Stimulated activated CD4-positive, alpha-beta T cell treated with anti-CD3 and anti-CD28 coated beads, Interleukin-1b, Interleukin-23, amount 100 ng/mL, for 24 hours (primary cell): ENCODE measurements at places on chromosomes 11 and 22.
A peak's percentile ranks its signal among the peaks of the same experiment; 100 is the strongest.

DNA sequence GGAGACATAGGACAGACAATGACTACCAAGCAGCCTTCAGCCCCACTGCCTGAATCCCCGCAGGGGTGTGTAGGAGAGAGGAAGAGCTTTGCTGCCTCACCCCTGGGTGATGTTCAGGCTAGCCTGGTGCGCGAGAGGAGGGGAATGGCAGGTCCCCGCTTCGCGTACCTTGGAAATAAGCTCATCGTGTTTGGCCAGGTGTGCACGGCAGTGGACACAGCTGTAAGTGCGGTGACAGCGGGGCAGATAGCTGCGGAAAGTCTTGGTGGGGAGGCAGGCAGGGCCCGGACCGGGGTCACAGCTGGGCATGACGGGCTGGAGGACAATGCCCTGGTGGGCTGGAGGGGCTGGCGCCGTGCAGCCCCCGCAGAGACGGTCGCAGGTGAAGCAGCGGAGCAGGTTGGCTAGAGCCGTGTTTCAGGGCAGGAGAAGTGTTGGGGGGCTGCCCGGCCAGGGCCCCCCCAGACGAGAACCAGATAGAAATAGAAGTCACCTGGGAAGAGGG is 2.9 kb downstream of the YPEL4 start:
- DNase-seq: no peak

DNA sequence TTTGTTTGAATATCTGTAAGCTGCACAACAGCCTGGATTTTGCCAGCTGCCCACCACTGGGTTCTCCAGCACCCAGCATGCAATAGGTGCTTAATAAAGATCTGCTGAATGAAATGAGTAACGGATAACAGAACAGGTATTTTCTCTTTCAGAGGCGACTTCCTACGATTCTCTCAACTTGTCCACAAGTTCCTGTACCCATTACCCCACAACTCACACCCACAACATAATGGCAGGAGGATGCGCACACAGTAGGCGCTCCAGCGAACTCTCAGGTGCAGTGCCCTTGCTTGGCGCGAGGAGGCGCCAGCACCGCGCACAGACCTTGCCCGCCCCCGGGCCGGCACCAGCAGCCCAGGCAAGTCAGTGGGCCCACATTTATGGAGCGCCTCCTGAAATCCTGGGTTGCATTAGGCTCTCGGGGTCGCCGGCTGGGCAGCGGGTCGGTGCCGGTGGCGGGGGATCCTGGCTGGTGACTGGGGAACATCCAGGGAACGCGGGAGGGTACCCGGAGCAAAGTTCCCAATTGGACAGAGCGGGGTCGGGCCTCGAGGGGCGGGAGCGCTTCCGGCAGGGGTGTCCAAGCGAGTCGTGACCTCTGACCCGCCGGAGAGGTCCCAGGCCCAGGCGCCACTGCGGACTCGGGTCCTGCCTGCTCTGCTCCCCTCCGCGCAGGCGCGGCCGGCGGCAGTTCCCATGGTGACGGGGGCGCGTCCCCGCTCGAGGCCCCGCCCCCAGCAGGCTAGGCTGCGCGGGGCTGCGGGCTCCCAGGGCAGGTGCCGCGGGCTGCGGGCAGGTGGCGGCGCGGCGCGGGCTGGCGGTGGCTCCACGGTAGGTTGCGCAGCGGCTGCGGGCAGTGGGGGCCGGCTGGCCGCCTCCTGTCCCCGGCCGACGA is at the start of gene KIAA1671:
KIAA1671 (plus strand) TSS at position 775 of the 895 bp plus-strand sequence. CDS start 75,284 bp downstream, outside the sequence.
- DNase-seq: peak; percentile 79

- no peak for DNase-seq
Measured at GRCh38 chr11:97956904-97957303, 1063.8 kb upstream of the CNTN5 start.

DNA sequence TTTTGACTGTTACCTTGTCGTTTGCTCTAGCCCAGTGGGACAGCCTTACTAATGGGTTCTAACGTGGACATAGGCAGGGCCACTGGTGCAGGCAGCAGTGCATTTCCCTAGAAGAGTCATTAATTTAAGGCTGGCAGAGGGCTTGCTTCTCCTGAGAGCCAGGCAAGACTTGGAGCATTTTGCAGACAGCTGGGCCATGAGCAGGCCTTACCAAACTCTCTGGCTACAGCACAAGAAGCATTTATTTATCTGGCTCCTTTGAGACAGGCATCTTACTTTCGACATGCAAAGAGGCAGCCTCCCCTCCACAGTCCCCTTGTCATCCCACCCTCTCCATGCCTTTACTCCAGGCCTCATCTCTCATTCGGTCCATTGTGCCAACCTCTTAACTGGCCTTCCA is 139.9 kb downstream of the CSNK2A3 start:
- no peak for DNase-seq

DNA sequence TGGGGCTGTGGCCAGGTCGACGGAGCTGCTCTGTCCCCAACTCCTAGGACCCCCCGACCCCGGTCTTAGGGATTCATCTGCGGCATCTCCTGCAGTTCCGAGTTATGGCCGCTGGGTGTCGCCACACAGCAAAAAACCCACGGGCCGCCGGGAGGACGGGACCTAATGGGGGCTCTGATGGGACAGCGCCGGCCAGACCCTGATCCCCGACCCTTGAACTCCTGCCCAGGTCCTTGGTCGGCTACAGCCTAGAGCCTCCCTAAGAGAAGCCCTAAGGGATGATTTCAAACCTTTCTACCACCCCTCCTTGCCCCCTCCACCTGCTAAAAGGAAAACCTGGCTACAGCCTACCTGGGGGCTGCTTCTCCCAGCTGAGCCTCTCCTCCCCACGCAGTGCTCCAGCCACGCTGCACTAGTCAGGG is 30.8 kb upstream of the LRRC10B start:
- DNase-seq: peak; percentile 4

DNA sequence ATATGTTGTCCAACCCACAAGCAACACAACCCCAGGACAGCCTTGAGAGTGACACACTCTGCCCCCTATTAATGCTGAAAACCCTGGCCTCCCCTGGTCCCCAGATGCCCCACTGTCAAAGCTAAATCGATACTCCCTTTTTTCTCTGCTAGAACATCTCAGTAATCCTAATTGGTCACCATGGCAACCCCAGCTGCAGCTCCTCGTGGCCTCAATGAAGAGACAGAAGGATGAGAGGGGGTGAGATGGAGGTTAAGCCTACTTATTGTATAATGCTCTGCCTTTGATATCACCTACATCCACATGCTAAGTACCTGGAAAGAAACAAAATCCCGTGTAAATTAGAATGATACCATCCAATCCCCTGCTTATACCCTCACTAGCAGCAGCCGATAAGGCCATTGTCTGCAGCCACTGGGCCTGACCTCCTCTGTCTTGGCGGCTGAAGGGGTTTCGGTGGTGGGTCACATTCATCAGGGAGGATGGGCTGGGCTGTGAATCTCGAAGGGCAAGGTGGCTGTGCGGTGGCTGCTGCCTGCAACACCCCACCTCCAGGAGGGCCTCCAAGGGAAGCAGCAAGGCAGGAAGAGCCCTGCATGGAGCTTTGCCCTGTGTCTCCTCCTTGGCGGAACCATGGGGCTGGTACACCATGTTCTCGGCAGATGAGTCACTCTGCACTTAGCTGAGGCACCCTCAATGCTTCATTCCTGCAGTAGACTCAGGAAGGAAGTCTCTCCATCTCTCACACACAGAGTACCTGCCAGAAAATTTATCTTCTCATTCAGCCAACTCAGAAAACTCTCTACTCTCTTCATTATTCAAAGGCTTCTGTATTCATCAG is 399.5 kb downstream of the BUD13 start:
- DNase-seq: no peak

GRCh38 chr11:57249384-57250319 is 12.6 kb upstream of the APLNR start:
- peak; percentile 33 for DNase-seq

GRCh38 chr11:102853956-102854355 is 10.5 kb upstream of the MMP3 start:
- DNase-seq: no peak

- DNase-seq: no peak
Measured at GRCh38 chr11:35134403-35135148, 4.4 kb upstream of the CD44 start.

- no peak for DNase-seq
Measured at GRCh38 chr11:121665206-121665838, 212.6 kb upstream of the SORL1-AS1 start.

- DNase-seq: no peak
Measured at GRCh38 chr11:4466871-4467442, 15.5 kb upstream of the OR52K1 start.

DNA sequence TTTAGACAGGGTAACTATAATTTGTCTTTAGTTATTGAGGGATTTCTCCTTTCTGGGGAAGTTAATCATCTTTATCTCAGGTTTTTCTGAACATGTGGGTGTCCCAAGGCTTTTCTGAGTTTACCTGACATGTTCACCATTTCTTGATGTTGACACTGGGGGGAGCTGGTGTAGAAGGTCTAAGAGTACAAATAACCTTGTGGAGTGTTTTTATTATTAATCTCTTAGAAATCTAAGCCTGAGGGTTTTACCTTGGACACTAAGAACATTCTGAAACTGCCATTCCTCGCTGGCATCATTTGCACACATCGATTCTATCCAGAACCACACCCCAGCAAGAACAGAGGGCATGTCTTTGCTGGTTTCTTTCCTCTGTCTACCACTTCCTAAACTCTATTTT is 15.6 kb upstream of the C11orf91 start:
- no peak for DNase-seq

DNA sequence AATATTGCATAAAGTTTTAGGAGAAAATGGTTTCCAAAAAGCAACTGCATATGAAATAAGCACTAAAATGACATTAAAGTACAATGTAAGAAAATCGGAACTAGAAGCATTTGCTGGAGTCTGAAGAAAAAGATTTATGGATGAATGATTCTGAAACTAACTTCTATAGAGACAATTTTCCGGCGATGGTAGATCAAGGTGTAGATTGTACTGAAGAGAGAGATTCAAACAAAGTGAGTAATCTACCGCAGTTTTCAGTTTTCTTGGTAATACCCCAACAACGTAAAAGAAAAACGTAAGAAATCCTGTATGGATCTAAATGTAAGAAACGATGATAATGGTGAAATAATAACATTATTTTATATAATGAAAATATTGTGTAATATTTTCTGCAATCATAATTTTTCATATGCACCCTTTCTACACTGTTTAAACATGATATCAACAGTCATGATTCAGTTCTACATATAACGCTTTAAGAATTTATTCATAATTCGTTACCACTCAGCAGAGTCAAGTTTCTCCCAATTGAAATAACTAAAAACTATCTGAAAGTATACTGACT is 1.8 kb upstream of the CDPF1 start:
- DNase-seq: no peak

GRCh38 chr11:131683131-131683530 is 312.7 kb downstream of the NTM start:
- no peak for DNase-seq

- DNase-seq: no peak
Measured at GRCh38 chr11:2380807-2381350, 3.8 kb downstream of the CD81 start.

DNA sequence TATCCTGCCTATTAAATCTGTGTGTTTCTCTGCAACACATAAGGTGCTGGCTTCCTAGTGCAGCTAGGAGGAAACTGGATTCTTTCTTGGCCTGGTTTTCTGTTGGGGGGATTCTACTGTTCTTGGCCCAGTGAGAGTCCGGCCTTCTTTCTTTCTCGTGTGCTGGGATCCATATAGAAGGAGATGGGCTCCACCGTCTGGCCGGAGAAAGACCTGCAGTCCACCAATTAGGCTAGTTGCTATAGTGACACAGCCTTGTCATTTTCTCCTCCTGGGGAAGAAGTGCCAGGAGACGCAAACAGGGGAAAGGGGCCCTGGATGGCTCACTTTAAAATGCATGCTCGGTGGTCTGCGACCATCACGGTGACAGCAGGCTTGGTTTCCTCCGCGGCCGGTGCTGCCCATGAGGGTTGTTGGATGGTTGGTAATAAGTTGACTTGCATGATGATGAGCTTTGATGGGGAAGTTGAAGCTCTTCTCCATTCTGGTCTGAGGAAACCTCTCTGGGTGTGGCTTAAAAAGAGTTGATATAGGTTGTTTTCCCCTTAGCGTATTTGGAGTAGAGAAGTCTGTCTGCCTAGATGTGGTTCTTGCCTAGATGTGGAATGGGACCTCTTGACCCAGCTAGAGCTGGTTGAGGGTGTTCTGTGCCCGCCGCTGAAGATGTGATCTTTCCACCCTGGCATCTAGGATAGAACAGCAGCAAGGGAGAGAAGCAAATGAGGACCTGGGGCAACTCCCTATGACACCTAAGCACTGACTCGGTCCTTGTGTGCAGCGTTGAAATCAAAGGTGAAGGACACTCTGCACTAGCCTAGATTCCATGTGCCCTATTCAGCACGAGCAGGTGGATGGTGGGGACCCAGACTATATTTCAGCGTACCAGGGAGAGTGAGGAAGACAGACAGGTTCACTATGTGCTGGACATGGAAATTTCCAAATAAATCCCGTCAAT is 1335.0 kb downstream of the BRD1 start:
- DNase-seq: no peak

DNA sequence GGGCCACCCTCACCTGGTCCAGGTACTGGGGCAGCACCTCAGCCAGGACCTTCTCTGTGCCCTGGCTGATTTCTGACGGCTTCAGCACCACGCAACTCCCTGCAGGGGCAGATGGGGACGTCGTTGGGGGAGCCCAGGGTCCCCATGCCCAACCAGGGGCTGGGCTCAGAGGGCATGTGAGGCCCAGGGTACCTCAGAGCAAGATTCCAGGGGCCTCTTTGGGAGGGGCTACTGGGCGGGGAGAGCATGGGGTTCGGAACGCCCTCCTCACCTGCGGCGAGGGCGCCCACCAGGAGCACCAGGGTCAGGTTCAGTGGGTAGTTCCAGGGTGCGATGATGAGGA is 8.1 kb downstream of the ALDH3B2 start:
- DNase-seq: no peak

DNA sequence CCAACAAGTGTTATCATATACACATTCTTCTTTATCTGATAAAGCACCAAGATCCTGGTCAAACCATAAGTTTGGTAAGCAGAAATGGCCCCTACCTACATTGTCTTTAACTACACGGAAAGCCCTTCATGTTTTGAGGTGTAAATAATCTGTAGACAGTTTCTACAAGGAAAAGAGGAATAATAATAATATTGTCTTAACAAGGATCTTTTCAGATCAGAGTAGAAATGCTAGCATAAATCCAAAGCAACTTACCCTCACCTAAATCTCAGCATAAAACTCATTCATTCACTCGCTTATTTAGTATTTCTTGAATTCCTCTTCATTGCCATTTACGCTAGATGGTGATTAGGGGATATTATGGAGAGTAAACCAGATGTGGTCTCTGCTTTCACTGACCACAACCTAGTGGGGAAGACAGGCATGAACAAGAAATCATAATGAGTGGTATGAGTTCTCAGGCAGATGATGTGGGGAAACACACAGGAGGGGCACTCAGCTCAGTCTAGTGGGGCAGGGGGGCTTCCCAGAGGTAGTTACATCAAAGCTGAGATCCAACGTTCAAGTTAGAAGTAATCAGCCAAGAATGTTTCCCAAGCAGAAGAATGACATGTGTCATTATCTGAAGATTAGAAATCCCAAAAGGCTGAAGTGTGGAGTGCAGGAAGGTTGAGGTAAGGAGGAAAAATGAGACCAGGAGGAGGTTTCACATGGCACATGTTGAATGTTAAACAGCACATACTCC is 65.4 kb upstream of the ZC3H12C start:
- DNase-seq: no peak

GRCh38 chr22:37742376-37743171 is 45.7 kb downstream of the TRIOBP start:
- no peak for DNase-seq
